Progenitor cell of endocrine pancreas (in vitro differentiated cells): ENCODE measurements at places on chromosomes 11 and 22.
A peak's percentile ranks its signal among the peaks of the same experiment; 100 is the strongest.

DNA sequence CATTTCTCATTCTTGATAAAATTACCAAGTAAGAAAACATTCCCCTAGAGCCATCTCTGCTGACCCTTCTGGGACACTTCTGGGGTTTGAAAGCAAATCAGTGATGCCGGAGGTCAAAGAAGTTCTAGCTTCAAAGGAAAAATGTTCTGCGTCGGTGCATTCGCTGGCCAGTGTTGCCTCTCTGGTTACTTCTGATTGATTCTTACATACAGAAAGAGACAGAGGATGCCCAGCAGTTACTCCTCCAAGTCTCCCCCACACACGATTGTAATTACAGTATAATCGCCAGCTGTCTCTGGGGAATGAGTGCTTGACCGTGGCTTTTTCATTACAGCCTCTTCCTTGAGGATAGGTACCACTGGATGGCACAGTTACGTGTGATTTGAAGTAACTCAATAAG is 150.9 kb downstream of the SNX19 start:
- DNase-seq: no peak

DNA sequence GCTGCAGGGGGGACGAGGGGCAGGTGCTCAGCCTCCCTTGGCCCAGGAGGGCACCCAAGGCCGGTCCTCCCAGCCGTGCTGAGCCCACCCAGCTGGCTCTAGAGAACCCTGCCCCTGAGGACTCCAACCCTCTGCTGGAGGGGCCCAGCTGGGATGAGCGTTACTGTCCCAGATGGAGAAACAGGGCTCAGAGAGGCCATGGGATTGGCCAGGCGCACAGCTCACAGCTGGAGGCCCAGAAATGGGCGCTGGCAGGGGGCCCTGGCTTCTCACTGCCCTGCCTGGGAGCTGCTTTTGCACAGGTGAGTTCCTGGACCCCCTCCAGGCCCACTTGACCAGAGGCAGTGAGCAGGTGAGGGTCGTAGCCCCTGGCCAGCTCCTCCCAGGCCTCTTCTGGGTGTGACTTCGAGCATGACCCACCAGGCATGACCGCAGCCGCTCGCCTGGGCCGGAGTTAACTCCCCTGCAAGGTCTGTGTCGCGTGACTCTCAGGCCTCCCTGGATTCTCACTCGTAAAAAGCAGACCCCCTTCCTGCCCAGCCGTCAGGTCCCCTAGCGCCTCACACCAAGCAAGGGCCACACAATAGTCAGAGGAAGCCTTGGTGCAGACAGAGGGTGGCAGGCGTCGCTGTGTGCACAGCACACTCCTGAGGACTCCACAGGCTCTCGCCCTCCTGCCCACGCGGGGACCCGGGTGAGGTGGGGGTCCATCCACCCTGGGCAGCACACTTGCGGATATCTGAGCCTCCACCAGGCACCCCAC is 19.7 kb upstream of the IL17REL start:
- no peak for DNase-seq

- peak; percentile 75 for DNase-seq
These were observed 7.3 kb downstream of the KCNJ1 start for GRCh38 chr11:128859563-128860441.

DNA sequence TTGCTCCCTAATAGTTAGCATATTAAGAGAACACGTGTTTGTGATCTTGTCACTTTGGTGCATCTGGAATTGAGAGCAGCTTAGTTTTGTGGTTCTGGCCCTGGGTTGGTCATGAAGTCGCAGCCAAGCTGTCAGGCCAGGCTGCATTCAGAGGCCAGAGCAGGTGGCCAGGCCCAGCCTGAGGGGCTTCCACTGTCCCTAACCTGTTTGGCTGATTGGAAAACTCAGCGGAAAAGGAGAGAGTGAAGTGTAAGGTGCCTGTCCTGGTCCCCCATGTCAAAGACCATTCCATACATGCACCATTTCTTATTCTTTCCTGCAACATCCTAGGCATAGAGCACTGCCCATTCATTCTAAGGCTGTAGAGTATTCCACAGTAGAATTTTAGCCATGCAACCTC is 111.5 kb upstream of the IGLL5 start:
- DNase-seq: no peak

DNA sequence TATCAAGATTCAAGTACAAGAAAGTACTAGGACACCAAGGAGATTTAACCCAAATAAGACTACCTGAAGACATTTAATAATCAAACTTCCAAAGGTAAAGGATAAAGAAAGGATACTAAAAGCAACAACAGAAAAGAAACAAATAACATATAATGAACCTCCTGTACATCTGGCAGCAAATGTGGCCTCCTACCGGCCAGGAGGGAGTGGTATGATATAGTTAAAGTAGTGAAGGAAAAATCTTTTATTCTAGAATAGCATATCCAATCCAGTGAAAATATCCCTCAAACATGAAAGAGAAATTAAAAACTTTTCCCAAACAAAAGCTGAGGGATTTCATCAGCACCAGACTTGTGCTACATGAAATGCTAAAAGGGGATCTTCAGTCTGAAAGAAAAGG is 104.7 kb upstream of the GUCY1A2 start:
- no peak for DNase-seq

DNA sequence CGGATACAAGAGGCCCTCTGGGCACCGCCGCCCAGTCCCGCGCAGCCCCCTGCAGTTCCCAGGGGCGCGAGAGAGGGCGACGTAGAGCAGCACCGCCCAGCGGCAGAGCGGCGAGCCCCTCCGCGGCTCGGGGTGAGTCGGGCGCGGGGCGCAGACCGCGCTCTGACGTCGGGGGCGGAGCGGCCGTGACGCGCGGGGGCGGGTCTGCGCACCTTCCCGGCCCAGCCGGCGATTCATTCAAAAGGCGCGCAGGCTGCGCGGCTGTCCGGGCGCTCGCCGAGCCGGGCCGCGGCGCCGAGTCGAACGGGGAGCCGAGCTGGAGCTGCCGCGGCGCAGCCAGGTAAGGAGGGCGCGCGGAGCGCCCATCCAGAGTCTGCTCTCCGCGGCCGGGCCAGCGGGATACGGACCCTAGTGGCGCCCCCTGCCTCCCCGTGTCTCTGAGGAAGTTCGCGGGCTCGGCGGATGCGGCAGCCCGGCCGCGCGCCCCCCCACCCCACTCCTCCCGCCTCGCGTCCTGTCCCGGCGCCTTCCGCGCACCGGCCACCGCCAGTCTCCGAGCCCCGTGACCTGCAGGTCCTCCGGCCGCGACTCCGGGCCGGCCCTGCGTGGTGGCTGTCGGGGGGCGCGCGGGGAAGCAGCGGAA is at the start of gene RELT:
TSS of gene RELT (plus strand) at position 240 of the 643 bp plus-strand sequence. CDS start 12,738 bp downstream, outside the sequence.
- DNase-seq: peak; percentile 95

DNA sequence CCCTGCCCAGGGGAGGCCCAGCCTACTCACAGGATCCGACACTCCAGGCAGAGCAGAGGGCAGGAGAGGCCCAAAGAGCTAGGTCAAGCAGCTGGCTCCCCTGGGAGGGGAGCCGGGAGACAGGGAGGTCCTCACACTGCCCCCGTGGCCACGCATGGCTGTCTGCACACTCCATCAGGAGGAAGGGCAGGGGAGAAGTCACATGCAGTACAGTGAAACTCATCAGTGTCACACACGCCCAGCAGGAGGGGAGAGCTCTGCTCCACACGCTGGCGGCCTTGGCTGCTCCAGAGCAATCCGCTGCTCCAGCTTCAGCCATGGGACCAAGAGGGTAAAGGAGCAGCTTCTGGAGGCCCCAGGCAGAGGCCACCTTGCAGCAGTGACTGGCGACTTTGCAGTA is 14.3 kb downstream of the TCIRG1 start:
- no peak for DNase-seq
